ENCODE measurements at places on chromosomes 2 and 18.

GRCh38 chr2:110994250-110994961 is 126.3 kb upstream of the BCL2L11 start:
- DNase-seq: no peak

DNA sequence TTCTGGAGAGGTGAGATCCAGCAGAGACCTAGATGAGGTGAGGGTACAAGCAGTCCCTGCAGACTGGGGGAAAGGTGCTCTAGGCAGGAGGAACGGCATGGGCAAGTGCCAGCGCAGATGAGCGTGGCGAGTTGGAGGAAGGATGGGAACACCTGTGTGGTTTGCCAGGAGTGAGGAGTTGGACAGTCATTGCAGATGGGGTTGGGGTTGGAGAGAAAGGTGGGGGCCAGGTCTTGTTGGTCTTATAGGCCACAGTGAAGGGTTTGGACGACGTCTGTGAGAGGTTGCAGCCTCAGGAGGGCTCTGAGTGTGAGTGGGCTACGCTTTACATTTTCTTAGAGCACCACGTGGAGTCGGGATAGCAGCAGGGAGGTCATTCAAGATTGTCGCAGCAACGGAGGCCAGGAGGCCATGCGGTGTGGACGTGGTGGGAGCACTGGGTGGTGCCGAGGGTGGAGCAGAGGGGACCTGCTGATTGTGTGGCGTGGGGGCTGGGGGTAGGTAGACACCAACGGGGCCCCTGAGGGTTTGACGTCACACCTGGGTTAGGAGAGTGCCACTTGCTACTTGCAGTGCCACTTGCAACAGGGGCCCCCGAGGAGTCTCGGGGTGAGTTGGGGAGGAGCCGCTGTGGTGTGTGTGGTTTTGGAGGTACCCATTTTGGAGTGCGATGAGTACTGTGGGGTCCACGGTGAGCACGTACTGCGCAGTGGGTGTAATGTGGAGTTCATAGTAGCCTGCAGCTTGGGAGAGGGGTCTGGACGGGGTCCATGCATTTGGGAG is 66.2 kb downstream of the LPIN1 start:
- no peak for DNase-seq

DNA sequence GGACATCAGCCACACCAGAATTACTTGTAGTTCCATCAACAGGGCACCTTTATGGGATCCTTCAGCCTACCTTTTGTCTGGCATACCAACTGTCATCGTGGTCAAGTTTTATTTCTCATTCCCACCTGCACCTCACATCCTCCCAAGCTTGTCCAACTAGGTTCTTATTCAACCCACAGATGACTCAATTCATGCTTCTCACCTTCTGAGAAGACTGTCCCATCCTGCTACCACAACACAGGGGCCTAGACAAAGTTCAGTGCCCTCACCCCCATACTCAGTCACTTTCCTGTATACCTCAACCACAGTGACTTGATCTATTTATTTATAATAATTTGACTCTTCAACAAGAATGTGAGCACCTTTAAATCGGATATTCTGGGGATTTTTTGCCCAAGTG is 114.4 kb upstream of the ACVR1C start:
- no peak for DNase-seq

DNA sequence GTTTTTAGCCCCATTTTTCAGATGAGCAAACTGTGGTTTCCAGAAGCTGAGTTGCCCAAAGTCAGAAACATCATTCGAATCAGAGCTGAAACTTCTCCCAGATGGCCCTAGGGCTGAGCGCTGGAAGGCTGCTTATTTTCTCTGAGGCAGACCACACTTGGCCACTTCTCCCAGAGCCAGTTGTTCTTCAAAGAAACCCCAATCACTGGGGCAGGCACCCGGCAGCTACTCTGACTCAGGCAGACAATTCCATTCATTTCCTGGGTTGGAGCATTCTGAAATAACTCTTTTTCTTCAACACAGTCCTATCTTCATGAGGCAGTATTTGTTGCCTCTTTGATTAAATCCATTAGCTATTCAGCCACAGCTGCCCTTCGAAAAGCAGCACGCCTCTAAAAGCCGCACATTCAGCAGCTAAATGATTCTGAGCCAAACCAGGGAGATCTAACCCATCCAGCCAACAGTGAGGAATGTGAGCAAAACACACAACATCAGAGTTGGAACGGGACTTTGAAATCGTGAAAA is 40.9 kb downstream of the LRATD1 start:
- no peak for DNase-seq

- no peak for DNase-seq
Measured at GRCh38 chr2:121677855-121678254, 28.6 kb upstream of the CLASP1 start.

DNA sequence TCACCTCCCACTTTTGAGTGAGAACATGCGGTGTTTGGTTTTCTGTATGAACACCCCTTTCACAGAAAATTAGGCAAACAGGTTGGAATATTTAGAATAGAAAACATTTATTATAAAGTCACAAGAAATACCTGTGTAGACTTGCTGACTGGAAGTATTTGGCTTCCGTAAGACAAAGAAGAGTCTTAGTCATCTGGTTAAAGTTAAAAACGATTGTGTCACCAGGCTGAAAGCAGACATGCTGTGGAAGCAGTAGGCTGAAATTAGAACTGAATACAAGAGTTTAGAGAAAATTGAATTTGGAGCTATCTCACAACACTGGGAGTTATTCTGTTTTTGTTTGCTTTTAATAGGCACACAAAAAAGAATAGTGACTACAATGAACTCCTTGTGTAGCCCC is 16.2 kb upstream of the CLASP1 start:
- no peak for DNase-seq
